Stimulated activated CD4-positive, alpha-beta T cell treated with anti-CD3 and anti-CD28 coated beads, Interleukin-2, amount 100 ng/mL, for 4 hours (primary cell): ENCODE measurements at places on chromosomes 2 and 18.

DNA sequence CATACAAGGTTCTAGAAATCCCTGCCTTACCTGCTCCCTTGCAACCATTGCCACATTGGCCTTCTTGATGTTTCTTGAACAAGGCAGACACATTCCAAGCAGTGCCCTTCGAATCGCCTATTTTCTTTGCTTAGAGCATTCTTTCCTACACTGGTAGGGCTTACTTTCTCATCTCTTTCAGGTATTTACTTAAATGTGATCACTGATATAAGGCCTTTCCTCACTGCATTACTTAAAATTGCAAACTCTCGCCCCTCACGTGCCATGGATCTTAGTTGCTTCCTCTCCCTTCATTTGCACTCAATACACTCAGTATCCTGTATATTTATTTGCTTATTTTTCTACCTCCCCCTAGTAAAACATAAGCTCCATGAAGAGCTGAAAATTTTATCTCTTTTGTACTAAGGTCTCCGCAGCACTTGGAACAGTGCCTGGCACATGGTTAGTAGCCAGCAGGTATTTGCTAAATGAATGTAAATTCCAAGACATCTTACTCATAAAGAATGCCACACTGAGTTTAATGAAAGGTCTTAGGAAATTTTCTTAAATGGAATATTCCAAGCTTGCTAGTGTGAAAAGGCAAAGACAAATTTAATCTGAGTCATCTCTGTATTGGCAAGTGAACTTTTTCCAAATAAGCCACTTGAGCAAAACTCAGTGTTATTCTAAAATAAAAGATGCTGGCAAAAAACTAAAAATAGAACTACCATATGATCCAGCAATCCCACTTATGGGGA, 42.4 kb upstream of the FIGN start:
- DNase-seq, result no peak

- no peak for DNase-seq
Observed at GRCh38 chr18:47254341-47254939, 3.0 kb upstream of the SKOR2 start.

DNA sequence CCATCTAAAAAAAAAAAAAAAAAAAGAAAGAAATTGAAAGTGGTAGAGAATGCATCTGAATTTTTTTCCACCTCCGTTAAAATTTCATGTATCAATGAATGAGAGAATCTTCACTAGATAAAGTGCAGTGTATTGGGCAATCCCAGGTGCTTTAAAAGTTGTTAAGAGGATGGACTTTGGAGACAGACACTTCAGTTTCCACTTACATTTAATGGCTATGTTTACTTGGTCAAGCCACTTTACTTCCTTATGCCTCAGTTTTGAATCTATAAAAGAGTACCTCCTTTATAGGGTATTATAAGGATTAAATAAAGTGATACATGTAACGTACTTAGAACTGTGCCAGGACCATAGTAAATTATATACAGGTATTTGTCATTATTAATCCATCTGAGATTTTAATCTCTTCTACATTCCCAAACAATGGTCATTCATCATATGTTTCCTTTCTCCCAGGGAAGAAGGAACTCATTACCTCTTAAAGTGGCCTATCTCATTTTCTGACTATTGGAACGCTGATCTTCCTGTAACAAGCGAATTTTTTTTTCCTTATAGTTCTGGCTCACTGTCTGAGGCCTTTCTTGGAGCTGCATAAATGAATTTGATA, 29.1 kb upstream of the TANK start:
- no peak for DNase-seq

GRCh38 chr2:144659731-144660275, 139.9 kb upstream of the ZEB2 start:
- DNase-seq, result peak; percentile 5

GRCh38 chr2:11852526-11853196, 106.2 kb downstream of the LPIN1 start:
- DNase-seq, result no peak

DNA sequence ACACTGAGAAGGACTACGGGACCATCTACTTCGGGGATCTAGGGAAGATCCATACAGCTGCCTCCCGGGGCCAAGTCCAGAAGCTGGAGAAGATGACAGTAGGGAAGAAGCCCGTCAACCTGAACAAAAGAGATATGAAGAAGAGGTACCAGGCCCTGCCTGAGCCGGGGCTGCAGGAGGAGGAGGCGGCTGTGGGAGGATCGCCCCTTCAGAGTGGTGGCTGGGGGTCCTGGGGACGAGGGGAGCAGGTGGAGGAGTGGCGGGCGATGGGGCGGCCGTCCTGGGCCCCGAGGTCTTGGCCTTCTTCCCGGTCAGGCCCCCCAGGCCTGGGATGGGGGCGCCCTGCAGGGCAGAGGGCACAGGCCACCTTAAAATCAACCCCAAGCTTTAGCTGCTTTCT, 524 bp downstream of the ANKRD30B start:
- no peak for DNase-seq

- DNase-seq, result no peak
Observed at GRCh38 chr2:11027195-11027594, 115.5 kb downstream of the KCNF1 start.

DNA sequence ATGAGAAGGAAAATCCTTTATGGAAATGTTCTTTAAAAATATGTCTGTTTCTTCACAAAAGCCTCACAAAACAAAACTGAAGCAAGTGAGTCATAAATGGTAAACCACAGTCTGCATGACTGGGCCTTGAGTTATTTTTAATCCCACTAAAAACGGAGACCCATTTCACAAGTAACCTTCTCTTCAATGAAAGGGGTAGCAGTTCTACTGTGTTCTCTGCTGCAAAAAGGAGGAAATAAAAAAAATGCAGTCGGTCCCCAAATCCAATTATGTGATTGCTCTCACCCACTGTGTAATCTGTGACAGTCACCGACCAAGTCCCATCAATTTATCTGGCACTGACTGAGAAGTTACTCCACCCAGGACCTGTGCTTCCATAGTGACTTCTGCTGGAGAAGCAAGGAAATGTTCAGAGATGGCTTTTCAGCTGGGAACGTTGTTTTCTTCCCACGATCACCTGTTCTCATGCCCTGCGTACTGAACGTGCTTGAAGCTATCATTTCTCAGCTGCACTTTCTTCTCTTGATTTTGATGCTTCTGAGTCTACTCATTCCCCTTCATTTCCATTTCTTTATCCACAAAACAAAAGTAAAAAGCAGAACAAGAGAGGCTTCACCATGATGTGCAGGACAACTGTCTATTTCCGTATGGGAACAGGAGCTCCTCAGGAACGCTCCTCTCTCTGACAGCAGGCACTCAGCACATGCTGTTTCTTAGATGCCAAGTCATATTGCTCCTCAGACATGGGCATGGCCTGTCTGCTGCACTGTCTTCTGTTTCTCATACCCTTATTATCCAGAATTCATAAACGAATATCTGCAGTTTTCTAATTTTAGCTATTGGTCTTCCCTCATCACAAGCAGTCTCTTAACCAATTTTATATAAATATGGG, 80.0 kb upstream of the TMEM200C start:
- DNase-seq, result no peak

DNA sequence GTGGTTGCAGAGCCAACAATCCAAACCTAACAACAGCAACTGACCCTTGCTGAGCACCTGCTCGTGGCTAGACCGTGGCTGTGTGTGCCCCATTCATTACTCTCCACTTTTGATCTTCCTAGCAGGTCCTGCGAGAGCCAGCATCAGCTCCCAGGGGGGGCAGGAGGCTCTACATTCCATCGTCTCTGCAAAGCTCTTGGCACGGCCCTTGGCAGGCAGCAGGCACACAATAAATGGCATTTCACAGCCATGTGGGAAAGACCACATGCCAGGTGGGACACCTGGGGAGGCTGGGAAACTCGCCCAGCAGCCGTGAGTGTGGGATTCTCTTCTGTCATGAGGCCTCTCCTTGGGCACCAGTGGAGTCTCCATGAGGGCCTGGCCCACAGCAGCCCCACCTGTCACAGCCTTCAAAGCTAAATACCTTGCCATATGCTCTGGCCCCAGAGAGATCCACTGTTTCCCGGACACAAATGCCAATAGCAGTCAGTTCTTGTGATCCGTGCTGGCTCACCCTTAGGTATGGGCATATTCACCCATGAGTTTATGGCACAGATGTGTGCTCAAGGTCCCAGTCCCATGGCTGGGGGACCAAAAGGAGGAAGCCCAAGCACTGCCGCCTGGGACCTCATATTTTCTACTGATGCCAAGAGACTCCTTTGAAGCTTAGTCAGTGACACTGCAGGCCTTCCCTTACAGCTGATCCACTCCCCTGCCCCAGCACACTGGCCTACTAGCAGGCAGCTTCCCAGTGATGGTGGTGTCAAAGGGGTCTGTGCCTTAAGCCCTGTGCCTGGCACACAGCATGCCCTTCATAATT, 6.8 kb upstream of the TEX51 start:
- DNase-seq, result no peak

- no peak for DNase-seq
Observed at GRCh38 chr18:42533009-42533575, 578.1 kb downstream of the PIK3C3 start.

DNA sequence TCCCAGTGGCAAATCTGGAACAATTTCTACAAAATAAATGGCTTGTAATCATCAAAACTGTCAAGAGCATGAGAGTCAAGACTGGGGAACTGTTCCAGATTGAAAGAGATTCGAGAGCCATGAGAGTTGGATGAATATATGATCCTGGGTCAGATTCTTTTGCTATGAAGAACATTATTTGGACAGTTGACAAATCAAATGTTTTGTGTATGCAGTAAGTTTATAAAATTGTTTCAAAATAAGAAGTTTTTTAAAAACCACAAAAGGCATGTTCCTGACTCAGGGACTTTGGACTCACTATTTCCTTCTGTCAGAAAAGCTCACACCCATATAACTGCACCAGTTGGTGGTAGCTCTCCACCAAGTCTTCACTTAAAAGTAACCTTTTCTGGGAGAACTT, 38.5 kb downstream of the ROCK2 start:
- no peak for DNase-seq

- DNase-seq, result no peak
Observed at GRCh38 chr2:180728928-180729559, 251.4 kb upstream of the UBE2E3 start.

- no peak for DNase-seq
Observed at GRCh38 chr2:8465560-8465959, 216.3 kb upstream of the ID2 start.

- no peak for DNase-seq
Observed at GRCh38 chr18:49515516-49515915, 28.5 kb upstream of the C18orf32 start.

- no peak for DNase-seq
Observed at GRCh38 chr18:52152036-52152435, 188.0 kb upstream of the DCC start.

DNA sequence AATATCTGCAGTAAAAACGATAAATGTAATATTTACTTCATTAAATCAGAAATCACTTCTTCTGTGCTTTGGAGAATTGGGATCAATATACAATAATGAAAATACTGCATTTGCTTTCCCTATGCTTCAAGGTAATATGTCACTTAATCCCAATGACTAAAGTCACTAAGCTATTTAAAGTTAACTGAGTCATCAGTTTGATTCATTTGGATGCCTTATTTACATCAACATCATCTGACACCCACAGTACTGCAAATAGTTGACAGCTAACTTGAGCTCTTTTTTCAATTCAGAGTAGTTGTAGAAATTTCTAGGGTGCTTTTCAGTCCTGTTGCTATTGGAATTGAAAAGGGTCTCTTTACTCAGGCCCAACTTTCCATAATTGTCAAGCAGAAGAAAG, 776.9 kb upstream of the FSHR start:
- DNase-seq, result no peak

DNA sequence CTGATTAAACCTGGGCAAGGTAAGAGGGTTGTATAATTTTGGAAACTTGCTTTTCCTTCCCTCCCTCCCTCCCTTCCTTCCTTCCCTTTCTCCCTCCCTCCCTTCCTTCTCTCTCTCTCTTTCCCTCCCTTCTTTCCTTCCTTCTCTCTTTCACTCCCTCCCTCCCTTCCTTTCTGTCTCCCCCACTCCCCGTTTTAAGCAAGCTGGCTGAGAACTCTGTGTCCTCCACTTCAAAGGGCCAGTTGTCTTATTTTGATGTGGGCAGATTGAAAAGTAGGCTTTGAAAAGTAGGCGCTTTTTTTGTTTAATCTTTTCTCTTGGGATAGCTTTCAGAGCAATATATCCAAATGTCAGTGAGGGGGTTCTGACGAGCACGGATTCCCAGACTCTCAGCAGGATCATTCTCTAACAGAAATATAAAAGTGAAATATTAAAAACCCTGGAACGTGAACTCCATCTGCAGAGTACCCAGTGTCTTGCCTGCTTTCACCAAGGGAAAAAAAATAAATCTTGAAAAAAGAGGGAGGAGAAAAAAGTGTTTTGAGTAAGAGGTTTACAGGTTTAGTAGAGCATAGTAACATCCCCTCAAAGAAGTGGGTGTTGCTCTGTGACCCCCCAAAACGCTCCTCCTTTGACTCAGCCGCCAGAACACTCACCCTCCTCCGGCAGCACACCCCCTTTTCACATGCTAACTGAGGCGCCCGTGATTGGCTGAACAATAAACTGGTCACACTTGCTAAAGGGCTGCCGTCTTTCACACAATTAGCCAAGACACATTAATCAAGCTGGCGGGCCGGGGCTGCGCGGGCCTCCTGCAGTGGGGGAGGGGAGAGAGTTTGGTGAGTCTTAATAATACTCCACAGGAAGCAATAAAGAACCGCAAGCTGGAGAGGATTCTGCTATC, 52.2 kb downstream of the CDK15 start:
- DNase-seq, result peak; percentile 7

GRCh38 chr18:49963217-49963616, 149.9 kb upstream of the ACAA2 start:
- no peak for DNase-seq

GRCh38 chr2:231926761-231927565, 767 bp upstream of the NPPC start:
- no peak for DNase-seq

DNA sequence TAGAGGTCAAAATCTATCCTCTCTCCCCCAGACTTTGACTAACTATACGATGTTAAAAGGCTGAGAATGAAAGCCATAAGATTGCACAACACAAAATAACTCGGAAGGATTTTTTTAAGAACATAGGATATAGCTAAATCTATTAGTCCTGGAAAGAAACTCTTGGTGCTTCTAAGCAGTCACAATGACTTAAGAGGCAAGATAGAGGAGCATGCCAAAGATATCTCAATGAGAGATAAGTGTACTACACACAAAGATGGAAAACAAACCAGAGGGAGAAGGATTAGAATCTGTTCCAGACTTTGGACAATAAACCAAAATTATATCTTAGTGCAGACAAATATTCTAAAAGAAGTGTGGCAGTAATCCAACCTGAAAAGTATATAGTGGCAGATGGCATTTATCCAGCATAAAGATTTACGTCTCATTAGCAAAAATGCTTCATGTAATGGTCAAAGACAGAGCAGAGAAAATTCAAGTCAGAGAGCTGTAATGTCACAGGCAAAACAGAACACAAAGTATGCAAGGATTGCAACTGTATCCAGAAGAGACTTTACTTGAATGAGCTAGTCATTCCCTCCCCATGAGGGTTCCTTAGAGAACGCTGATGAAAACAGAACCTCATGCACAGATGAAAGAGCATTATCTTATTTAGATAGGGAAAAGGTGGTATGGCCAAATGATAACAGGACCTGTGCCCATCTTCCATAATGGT, 28.8 kb upstream of the EVA1A start:
- DNase-seq, result no peak
